ENCODE measurements at places on chromosomes 3 and 15. TPM values are rescaled to one million over a fixed set of nuclear protein-coding genes. Genes with fewer than 3 reads are reported as not detected.

DNA sequence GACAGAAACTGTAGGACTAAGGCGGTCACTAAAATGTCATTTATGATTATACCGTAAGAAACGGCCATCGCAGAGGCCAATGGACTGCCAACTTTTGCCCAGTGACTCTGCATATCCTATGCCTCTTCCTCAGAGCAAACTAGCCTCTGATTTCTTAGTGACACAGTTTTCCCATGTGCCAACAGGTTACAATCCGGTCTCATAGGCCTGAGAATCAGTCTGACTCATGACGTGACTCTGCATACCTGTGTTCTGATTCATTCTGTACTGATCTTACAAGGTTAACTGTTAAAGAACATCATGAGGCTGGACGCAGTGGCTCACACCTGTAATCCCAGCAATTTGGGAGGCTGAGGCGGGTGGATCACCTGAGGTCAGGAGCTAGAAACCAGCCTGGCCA lies 17.8 kb downstream of the RUBCN start:
- no peak overlapping the region for H3K4me3 ChIP-seq
- DNase-seq = peak; percentile 78
- H3K27me3 ChIP-seq = no peaks in the 10 kb centered on the region
- no peaks in the 10 kb centered on the region for H3K36me3 ChIP-seq

GRCh38 chr15:26028086-26028740 lies 165.1 kb upstream of the ATP10A start:
- H3K4me1 ChIP-seq = no peaks in the 10 kb centered on the region
- no peaks in the 10 kb centered on the region for H3K27me3 ChIP-seq
- no peak overlapping the region for H3K4me3 ChIP-seq
- DNase-seq = no peak
- H3K36me3 ChIP-seq = no peaks in the 10 kb centered on the region

GRCh38 chr3:187150186-187150585 lies 10.9 kb upstream of the RPL39L start:
- DNase-seq = no peak
- no peaks in the 10 kb centered on the region for H3K27me3 ChIP-seq
- H3K4me1 ChIP-seq = no peaks in the 10 kb centered on the region
- H3K36me3 ChIP-seq = no peaks in the 10 kb centered on the region

- H3K4me1 ChIP-seq = no peaks in the 10 kb centered on the region
- no peaks in the 10 kb centered on the region for H3K36me3 ChIP-seq
- no peaks in the 10 kb centered on the region for H3K27me3 ChIP-seq
- H3K27ac ChIP-seq = no peak overlapping the region
- no peak overlapping the region for H3K4me3 ChIP-seq
Observed at GRCh38 chr15:48467801-48468200, 136.6 kb downstream of the DUT start.

DNA sequence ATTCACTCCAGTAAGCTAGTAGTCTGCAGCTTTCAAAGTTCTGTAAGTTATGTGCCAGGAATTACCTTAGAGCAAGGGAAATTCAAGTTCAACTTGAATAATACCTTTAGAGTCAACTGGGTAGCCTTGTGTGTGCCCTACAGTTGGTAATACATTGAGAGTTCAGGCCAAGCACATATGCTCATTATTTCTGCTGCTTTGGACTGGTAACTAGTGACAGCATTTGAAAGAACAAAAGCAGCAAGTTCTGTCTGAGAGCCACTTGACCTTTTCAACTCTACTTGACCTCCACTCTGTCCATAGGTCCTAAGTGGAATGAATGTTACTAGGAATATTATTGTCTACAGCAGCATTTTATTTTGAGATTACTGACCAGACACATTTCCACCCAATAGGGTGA lies 723.5 kb downstream of the NLGN1 start:
- no peaks in the 10 kb centered on the region for H3K36me3 ChIP-seq
- H3K4me1 ChIP-seq = peaks cover 3% of the 10 kb centered on the region
- no peak overlapping the region for H3K27ac ChIP-seq
- DNase-seq = no peak

- no peaks in the 10 kb centered on the region for H3K4me1 ChIP-seq
- H3K27me3 ChIP-seq = no peaks in the 10 kb centered on the region
- no peaks in the 10 kb centered on the region for H3K36me3 ChIP-seq
Observed at GRCh38 chr15:68833700-68834331, 13.1 kb upstream of the ANP32A start.

DNA sequence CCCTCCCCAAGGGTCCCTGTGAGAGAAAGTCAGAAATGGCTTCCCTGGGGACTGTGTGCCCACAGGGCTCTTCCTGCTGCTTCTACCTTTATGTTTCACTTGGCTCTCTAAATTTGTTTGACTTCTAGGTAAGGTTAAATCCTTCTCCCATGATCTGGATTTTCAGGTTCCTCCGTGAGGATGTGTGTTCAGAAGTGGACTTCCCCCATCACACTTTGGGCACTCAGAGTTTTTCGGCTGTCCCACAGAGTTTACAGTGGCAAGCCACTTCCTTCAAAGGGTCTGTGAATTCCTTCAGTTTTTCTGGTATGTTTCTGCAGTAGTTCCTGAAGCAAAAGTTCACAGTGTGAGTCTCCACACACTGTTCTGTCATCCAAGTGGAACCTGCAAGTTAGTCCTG lies 30.9 kb upstream of the RARB start:
- DNase-seq = no peak
- no peak overlapping the region for H3K4me3 ChIP-seq
- no peaks in the 10 kb centered on the region for H3K36me3 ChIP-seq
- peak overlapping the region; percentile 26 for H3K27ac ChIP-seq
- H3K27me3 ChIP-seq = no peaks in the 10 kb centered on the region

GRCh38 chr15:56587686-56588085 lies 122.7 kb upstream of the MNS1 start:
- H3K36me3 ChIP-seq = no peaks in the 10 kb centered on the region
- no peak overlapping the region for H3K27ac ChIP-seq
- no peak for DNase-seq
- H3K4me1 ChIP-seq = no peaks in the 10 kb centered on the region
- H3K27me3 ChIP-seq = no peaks in the 10 kb centered on the region

DNA sequence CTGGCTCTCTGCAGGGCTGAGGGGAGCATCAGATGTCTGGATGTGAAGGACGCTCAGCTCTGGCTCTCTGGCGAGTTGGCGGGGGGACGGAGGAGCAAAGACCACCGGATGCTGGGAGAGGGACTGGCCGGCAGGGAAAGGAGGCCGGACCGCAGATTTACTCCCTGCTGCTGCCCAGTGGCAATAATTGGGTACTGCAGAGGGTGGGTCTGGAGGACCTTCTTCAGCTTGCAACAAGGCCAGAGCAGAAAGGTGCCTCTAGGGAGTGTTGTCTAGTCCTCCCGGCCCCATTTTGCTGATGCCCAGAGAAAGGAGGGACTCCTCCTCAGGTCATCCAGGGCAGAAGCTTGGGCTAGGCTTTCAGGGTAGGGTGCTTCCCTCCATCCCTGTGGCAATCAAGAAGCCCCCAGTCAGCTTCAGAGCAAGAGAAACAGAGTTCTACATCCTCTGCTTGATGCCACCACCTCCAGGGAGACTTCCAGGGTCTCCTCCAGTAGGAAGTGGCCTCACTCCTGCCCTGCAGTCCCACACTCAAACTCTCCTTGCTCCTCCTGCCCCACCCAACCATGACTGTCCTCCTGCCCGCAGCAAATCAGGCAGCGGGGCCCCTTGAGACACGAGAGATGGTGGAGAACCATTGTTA lies 20.3 kb upstream of the CSPG4 start:
- H3K4me1 ChIP-seq = peaks cover 19% of the 10 kb centered on the region
- H3K4me3 ChIP-seq = no peak overlapping the region
- peak; percentile 84 for DNase-seq
- H3K36me3 ChIP-seq = no peaks in the 10 kb centered on the region

Gene KBTBD13
- not detected for total RNA-seq

Gene BCL2A1
- total RNA-seq = 7.8 TPM

Gene DET1
- 7.2 TPM for total RNA-seq

All from hepatocyte (in vitro differentiated cells).